ENCODE measurements at places on chromosomes 12 and 14.

DNA sequence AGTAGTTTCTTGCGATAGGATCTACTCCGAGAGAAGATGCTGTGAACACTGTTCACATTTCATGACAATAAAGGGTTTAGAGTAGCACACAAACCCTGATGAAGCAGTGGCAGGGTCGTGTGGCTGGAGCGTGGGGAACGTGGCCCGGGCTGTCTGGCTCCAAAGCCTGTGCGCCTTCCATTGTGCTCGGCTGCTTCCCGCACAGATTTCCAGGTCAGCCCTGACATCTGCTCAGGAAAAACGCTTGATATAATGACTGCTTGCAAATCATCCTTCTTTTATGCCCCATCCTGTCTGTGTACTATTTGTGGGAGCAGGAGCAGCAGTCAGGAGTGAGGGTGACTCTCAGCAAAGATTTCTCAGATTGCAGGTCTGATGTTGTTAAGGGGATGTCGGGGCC is 78.6 kb downstream of the EML1 start:
- DNase-seq, result no peak

- DNase-seq, result no peak
Observed at GRCh38 chr12:106274575-106275121, 26.8 kb upstream of the CKAP4 start.

DNA sequence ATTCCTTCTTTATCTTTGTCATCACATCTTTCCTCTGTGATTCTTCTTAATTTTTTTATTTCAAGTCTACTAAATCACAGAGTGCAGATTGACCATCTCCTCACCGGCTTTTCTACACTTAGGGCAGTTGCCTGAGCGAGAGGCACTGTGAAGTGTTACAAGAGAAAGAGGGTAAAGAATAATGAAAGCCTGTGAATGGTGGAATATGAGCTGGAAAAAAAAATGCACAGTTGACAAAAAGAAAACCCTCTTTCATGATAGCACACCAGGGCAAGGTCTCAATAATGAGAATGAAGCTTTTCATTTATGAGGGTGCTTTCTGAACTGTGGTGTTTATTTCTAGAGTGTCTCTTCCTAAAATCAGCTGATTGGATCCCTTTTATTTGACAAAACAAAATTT is 106.2 kb upstream of the PDE3A start:
- no peak for DNase-seq

DNA sequence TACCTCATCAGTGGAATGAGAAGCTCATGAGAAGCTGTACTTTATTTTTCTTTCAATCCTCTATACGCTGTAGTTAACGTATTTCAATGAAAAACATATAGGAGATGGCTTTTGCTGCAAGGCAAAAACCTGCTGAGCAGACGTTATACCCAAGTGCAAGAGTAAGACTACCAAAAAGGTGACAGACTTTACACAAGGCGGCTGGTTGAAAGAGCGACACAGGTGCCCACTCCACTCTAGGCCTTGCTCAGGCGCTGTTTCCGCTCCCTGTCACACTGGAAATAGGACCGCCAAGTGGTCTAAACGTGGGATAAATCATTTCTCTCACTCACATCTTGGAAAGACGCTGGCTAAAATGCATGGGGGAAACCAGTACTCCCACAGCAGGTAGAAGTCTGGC is 54.5 kb downstream of the PPP2R5C start:
- no peak for DNase-seq

DNA sequence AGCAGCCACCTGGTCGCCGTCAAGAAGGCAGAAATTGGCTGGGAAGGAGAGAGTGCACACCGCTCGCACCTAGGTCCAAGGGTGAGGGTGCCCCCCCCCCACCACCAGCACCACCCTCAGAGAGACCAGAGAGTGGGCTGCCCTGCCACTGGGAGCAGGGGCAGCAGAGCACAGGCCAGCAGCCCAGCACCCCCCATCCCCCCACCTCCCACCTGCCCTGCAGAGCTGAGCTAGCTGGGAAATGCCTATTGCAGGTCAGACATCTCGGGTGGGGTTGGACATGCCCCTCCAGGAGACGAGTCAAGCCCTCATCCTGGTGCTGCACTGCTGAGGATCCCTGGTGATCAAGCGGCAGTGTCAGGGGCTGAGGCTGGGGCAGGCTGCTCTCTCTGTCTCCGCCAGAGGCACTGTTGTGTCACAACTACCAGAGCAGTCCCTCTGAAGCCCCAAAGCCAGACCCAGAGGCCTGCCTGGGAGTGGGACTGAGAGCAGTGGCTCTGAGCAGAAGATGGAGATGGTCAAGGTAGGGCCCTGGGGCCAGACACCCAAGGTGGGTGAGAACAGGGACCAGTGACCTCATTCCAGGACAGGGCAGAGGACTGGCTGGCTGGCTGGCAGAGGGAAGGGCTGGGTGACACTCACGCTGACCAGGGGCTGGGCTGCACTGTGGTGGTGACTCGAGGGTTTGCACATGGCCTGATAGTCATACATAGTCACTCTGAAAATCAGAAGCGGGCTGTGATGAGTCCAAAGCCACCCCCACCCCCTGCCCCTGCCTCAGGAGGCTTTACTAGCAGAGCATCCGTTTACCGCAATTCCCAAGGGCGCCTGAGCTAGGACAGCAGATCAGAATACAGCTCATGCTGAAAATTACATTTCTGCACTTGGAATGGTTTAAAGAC is 19.7 kb upstream of the LRTM2 start:
- peak; percentile 59 for DNase-seq

GRCh38 chr14:26845151-26845818 is 247.5 kb upstream of the NOVA1 start:
- no peak for DNase-seq

DNA sequence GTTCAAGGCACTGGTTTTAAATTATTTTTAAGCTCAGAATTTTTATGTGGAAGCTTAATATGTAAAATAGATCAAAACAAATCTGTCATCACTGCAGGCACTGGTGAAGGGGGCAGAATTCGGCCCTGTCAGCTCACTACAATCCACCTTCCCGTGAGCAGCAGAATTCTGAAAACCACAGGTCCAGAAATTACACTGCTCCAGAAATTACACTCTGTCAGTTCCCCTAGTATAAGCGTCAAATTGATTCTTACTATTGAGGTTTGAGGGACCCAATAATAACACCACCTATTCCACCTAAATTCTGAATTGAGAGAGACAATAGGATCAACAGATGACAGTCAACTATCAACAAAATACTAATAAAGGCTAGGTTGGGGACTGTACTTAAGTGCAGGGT is 245.5 kb downstream of the PHLDA1 start:
- no peak for DNase-seq

DNA sequence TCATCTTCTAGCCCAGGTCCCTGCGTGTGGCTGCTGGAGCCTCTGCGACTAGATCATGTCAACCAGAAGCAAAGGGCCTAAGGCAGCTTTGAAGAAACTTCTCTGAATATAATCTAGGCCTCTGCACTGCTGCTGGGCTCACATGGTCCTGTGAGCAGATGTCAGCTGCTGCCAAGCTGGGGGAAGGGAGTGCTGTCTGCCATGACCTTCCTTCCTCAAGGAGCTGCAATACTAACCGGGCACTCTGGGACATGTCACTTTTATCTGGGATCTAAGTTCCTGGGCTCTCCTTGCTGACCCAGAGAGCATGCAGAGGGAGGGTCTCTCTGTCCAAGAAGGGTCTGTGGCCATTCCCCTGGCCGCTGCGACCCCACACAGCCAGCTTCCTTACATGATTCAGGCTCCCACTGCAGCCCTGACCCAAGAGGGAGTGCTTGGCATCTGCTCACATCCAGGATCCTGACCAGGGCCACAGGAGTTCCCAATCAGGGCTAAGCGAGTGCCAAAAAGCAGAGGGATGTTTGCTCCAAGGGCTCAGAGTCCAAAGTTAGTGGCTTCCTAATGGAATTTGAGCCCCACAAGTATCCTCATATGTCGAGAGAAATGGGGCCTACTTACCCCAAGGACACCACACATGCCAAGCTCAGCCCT is 74.0 kb downstream of the PLEKHG3 start:
- DNase-seq, result no peak

GRCh38 chr14:104698688-104699425 is 9.4 kb downstream of the INF2 start:
- DNase-seq, result no peak

DNA sequence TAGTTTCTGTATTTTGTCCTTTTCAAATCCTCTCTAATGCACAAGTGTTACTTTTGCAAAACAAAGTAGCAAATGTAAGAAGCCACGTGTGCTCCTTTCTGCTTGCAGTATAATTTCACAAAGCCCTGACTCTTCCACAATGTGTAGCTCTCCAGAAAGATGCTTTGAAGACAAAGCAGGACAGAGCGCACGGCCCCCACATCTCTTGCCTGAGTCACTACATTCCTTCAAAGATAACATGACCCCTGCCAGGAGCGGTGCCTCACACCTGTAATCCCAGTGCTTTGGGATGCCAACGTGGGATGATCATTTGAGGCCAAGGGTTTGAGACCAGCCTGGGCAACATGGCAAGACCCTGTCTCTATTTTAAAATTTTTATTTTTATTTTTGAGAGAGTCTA is 40.5 kb downstream of the JAG2 start:
- DNase-seq, result no peak

DNA sequence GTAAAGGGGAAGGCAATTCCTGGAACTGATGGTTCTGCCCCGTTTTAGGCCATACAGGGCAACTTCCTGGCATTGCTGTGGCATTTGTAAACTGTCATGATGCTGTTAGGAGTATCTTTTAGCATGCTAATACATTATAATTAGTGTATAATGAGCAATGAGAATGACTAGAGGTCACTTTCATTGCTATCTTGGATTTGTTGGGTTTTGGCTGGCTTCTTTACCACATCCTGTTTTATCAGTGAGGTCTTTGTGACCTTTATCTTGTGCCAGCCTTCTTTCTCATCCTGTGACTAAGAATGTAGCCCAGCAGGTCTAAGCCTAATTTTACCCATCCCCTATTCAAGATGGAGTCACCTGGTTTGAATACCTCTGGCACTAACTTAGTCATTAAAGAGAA is 51.2 kb downstream of the TESPA1 start:
- no peak for DNase-seq

GRCh38 chr14:94120667-94121340 is 8.6 kb downstream of the IFI27L2 start:
- no peak for DNase-seq

DNA sequence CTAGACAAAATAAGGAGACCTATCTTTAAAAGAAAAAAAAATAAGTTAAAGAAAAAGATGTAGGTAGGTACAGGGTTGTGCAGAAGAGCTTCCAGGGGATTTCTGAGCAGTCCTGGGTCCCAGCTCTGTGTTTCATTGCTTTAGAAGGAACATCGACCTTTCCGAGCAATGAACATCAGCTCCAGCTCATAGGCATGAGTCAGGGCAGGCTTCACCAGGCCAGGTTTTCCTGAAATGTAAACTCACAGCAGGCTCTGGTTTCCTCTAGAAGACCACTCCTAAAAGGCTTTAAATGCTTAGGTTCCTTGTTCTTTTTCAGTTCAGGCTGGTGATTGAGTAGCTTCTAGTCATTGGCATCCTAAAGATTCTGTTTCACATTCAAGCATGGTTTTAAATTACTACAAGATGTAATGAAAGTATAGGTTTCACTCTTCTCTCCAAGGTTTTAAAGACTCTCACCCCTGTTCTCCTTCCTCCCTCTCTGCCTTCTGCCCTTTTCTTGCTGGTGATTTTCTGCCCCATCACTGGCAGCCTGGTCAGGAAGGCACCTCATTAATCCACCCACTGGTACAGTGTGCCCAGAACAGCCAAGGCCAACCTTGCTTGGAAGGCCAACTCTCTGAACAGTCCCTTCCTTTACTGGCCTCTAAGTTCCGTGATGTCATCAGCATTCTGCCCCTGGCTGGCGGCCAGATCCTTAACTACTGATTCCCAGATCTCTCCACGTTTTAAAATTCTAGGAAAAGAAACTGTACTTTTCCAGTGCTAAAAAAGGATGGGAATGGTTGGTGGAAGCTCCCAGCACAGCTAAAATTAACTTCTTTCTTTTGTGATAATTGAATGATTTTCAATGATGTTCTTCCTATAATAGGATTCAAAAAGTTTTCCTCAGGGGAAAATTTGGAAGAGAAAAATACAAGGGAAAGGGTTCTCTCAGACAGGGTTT is 109.4 kb upstream of the HIF1A start:
- no peak for DNase-seq

DNA sequence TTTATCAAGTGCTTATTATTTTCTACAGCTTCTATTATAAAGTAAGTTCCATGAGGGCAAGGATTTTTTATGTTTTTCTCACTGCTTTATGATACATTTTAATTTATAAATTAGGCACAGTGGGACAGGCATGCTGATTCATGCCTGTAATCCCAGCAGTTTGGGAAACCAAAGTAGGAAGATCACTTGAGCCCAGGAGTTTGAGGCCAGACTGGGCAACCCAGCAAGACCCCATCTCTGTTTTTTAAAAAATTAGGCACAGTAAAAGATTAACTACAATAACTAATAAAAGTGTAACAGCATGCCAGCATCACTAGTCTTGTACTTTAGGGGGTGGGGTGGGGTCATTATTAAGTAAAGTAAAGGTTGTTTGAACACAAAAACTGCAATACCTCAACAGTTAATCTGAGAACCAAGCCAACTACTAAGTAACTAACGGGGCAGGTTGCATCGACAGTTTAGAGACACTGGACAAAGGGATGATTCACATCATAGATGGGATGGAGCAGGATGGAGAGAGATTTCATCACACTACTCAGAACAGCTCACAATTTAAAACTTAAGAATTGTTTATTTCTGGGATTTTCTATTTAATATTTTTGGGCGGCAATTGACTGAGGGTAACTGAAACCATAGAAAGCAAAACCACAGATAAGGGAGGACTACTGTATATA is 119.5 kb downstream of the PLEKHA5 start:
- no peak for DNase-seq

DNA sequence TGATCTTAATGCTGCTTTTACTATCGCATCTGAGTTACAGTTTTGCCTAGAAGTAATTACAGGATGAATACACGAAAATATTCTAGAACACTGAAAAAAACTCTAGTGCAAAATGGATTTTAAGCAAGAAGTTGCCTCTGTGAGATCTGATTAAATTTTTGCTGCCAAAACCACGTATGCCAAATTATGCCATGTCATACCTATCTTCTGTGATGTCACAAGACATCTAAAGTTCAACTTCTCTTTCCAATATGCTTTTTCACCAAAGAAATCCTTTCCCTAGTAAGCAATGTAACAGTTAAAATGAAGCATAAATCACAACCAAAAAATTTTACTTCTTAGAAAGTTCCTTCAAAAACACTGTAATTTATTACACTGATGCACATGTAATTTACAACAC is 39.6 kb downstream of the HECTD4 start:
- DNase-seq, result no peak

GRCh38 chr12:40971911-40972310 is 216.2 kb upstream of the PDZRN4 start:
- no peak for DNase-seq

- DNase-seq, result no peak
Observed at GRCh38 chr12:109289551-109289950, 19.5 kb downstream of the FOXN4 start.

GRCh38 chr14:21989090-21989489 is 315.5 kb upstream of the OR4E1 start:
- no peak for DNase-seq

GRCh38 chr12:106841510-106842302 is 67.2 kb downstream of the RIC8B start:
- DNase-seq, result peak; percentile 16

All from NT2/D1 (cell line).